GM04504 (cell line): ENCODE measurements at places on chromosomes 11 and 22.
A peak's percentile ranks its signal among the peaks of the same experiment; 100 is the strongest.

- no peak for DNase-seq
Observed at GRCh38 chr11:71499546-71499945, 27.5 kb upstream of the KRTAP5-7 start.

DNA sequence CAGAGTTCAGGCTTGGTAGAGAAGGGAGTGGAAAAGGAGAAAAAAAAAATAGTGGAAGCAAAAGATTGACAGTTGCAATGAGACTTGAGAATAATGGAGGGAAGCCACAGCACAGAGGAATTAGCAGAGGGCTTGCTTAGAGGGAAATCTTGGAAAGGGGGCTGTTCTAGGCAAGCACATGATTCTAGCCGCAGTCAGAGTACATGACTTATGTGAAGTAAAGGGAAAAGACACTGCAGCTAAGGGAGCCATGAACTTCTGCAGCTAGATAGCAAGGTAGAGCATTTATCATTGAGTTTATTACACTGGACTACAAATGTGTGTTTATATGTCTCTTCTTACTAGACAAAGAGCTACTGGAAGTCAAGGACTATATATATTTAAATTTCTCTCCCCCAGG lies 144.0 kb upstream of the OPCML start:
- no peak for DNase-seq

DNA sequence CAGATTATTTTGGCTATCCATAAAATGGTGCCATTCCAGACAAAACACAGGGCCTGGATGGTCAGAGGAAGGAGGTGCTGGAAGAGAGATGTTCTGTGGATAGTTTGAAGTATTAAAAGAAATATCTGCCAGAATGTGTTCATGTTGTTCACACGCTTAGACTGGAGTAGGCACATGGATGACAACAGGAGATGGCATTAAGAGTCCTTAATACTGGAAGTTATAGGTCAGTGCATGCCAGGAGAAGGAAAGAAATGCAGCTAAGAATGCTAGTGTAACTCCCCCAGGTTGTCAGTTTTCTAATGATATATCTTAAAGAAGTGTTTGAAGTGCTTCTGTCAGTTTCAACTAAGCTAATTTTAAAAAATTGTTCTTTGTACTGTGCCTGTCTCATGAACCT lies 20.2 kb downstream of the KREMEN1 start:
- no peak for DNase-seq

- DNase-seq, result no peak
Observed at GRCh38 chr22:40813912-40814315, 5.2 kb downstream of the SLC25A17 start.

DNA sequence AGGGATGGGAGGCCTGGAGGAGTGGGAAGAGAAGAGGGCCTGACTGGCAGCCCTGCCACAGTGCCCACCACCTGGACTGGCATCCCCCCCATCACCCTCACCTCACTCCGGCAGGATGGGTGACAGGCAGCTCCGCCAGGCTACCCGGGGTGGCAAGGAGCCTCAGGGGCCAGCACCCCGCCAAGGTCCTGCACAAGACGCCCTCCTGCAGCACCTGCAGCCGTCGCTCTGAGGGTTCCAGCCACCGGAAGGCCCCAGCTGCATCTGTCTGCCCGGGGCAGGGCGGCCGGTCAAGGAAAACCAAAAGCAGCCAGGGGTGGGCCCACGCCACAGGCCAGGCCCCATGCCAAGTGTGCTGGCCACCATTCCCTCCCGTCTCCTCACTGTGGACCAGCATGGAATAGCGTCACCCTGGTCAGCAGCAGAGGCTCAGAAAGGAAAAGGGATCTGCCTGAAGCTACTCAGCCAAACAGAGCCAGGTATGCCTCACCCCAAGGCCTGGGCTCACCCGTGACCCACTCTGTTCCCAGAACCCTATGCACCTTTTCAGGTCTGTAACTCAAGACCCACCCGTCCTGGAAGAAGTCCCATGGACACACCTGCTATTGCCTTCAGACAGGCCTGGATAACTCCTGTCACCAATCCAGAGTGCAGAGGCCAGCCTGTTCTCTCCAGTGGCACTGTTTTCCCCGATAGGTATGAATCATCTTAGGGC lies 7.0 kb downstream of the RHBDD3 start:
- DNase-seq, result no peak

DNA sequence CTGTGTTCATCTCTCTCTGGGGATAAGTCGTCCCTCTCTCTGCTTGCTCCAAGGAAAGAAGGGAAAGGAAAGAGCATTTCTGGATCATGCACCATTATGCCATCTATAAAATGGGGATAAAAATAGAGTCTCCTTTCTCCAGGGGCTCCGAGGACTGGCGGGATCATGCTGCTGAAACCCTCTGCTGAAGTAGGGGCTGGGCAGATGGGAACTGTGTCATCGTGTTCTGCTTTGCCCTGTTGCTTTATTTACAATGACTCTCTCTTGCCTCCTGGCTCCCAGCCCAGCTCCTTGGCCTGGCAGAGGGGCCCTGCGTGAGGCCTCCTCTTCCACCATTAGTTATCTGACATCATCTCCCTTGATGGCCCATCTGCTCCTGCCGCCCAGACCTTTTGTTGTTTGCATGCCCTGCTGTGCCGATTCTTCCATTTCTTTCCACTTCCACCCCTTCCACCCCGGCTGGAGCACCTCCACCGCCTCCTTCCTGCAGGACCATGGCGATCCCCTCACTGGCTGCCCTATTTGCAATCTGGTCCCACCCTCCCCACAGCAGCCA lies 200.9 kb downstream of the MYO18B start:
- DNase-seq, result peak; percentile 0

DNA sequence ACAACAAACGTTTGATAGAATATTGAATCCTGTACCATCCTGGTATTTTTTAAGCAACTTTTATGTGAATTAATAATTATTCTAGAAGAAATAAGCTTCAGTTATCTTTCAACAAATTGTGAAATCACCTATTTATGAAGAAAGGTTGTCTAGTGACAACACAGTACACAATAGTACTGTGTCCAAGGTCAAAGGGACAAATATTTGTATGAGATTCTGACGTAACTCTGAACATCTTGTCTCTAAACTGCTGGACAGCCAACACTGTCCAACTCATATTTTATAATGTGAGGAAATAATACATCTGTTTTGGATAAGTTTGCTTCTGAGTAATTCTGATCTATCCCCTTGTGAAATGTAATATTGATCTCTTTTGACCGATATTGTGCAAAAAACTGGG lies 18.9 kb downstream of the CASP5 start:
- DNase-seq, result no peak

- DNase-seq, result no peak
Observed at GRCh38 chr22:23544852-23545251, 35.2 kb downstream of the IGLL1 start.

DNA sequence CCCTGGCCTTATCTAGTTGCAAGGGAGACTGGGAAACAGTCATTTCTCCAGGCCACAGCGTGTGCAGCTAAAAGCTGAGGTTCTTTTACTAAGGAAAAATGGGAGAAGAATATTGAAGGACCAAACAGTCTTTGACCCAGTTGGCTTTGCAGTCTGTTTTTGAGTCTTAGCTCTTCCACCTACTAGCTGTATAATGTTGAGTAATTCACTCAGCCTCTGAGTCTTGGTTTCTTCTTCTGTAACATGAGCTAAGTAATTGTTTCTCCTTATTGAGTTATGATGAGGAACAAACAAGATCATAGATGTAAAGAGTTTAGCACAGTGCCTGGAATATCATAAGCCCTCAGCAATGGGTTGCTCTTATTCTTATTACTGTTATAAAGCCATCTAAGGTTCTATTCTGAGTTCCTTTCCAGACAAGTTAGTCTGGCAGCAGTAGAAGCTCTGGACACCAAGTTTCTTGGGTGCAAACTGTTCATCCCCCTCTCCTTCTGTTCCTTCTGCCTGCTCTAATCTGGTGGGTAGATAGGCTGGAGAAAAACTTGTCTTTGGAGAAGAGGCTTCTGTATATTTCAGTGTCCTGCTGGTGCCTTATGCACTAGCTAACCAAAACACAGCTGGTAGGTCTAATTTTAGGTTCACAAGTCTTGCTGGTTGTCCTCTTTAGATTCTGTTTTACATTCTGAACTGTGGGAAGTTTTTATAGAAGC lies 13.5 kb downstream of the TRIM44 start:
- no peak for DNase-seq

DNA sequence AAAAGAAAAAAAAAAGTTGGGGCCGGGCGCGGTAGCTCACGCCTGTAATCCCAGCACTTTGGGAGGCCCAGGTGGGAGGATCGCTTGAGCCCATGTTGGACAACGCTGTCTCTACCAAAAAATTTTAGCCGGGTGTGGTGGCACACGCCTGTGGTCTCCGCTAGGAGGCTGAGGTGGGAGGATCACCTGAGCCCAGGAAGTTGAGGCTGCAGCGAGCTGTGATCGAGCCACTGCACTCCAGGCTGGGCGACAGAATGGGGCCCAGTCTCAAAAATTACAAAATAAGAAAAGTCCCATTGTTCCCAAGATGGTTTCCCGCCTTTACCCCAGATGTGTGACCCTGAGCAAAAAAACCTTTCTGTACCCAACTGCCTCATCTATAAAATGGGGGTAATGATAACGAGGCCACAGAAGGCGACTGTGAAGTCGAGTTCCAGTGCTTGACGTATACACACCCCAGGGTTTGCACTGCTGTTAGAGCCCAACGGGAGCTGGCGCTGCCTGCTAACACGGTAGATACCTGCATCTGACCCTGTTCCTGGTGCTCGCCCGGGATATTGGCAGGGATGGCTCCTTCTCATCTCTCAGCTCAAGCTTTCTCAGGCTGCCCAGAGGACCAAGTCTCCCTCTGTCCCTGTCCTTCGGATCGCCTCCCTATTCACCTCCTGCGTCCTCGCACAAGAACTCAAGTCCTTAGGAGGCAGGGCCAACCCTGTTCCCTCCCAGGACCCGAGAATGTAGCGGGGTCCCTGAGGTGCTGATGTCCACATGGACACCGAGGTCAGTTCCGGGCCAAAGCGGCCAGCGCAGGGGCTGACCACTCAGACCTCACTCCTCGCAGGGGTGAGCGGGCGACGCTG lies 1.1 kb upstream of the RPLP2 start:
- peak; percentile 65 for DNase-seq
